ENCODE measurements at places on chromosomes 2 and 18.

GRCh38 chr2:235044501-235045271, 92.9 kb downstream of the SH3BP4 start:
- no peak for DNase-seq

DNA sequence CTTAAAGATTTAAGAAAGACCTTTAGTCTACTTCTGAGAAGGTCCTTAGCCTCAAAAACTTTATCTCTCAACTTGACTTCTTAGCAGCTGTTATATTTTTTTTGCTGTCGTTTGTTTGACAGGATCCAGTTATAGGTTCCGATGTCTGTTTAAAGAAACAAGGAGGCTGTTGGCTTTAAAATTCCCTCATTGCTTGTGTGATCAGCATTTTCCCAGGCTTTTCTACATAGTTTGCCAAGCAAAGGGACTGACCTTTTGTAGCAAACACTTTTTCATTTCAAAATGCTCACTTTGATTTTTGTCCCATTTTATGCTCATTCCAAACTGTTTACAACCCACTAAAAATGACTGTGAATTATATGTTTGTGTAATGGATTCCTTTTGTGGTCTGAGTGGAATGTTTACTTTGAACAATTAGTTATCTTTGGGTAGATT, 394.9 kb downstream of the ARHGAP15 start:
- DNase-seq = peak; percentile 38

DNA sequence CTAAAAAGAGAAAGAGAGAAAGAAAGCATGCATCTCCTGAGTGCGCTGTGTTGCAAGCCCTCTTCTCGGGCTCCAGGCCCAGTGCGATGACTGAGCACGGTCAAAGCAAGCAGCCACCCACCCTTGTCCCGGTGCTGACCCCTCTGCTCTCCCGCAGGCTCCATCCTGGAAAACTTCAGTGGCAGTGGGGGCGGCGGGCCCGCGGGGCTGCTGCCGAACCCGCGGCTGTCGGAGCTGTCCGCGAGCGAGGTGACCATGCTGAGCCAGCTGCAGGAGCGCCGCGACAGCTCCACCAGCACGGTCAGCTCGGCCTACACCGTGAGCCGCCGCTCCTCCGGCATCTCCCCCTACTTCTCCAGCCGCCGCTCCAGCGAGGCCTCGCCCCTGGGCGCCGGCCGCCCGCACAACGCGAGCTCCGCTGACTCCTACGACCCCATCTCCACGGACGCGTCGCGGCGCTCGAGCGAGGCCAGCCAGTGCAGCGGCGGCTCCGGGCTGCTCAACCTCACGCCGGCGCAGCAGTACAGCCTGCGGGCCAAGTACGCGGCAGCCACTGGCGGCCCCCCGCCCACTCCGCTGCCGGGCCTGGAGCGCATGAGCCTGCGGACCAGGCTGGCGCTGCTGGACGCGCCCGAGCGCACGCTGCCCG, 252.5 kb downstream of the GLI2 start:
- DNase-seq = no peak

- no peak for DNase-seq
Observed at GRCh38 chr2:187098154-187098553, 249.2 kb upstream of the ZSWIM2 start.

DNA sequence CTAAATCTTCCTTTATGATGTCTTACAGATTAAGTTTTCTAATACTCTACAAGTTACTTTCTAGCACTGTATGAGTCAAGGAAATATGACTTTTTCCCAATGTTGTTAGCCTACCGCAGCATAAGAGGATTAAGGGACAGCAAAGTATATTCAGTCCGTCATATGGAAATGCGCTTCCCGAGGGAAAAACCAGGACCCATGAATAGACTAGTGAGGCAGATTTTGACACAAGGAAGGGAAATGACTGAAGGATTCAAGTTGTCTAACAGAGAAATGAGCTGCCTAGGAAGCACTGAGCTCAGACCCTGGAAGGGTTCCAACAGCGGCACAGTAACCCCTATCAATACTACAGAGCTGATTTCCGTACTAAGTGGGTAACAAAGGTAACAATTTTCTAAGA, 12.0 kb downstream of the SEPTIN10 start:
- DNase-seq = no peak

DNA sequence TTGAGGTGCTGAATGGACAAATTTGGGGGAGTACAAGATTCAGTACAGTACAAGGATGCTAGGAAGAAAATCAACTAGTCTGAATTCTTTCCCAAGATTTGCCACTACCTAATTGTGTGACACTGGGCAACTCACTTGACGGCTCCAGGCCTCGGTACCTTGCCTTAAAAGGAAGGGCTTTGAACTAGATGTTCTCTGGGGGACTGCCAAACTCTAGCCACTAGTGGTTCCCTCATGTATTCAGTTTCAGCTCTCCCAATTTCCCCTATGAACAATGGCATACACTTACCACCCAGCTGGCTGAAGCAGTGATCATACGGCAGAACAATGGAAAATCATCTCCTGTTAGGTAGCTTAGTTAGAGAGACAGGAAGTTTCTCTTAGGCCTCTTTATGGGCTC, 73.4 kb downstream of the VWC2L start:
- DNase-seq = no peak

GRCh38 chr18:14974088-14974487, 226.1 kb downstream of the ANKRD30B start:
- DNase-seq = no peak

DNA sequence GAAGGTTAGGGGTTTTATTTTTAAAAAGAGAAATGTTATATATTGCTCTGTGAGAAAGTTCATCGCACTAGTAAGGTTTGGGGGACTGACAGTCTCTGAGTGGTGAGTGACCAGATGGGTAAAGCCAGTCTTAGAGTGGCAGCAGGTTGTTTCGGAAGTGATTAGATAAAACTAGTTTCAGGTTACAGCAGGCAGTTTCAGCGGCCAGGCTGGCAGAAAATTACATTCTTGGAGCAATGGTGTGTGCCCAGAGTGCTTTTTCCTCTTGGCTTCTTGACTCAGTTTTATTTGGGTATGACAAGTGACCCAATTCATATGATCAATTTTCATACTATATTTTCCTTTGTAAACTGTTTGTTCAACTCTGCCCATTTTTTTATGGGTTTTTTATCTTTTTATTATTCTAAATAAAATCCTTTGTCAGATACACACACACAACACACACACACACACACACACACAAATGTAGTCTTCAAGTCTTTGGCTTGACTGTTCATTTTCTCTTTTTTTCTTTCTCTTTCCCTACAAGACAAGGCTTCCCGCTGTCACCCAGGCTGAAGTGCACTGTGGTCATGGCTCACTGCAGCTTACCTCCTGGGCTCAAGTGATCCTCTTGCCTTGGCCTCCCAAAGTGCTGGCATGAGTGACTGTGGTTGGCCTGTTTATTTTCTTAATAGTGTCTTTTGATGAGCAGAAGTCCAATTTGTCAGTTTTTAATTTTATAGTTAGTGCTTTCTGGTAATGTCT, 30.9 kb downstream of the RALBP1 start:
- no peak for DNase-seq

DNA sequence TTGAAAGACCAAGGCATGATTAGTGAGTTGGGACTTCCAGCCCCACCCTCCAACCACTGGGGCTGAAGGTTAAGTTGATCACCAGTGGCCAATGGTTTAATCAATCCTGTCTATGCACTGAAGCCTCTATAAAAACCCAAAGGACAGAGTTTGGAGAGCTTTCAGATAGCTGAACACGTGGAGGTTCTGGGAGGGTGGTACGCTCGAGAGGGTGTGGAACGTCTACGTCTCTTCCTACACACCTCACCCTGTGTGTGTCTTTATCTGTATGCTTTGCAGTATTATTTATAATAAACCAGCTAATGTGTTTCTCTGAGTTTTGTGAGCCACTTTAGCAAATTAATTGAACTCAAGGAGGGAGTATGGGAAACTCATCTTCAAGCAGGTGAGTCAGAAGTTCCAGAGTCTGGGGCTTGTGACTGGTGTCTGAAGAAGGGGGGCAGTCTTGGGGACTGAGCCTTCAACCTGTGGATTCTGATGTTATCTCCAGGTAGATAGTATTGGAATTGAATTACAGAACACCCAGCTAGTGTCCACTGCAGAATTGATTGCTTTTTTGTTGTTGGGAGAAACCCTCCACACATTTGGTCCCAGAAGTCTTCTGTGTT, 20.3 kb downstream of the ACTR3 start:
- DNase-seq = no peak

GRCh38 chr2:119247844-119248271, 24.2 kb downstream of the STEAP3 start:
- DNase-seq = no peak

DNA sequence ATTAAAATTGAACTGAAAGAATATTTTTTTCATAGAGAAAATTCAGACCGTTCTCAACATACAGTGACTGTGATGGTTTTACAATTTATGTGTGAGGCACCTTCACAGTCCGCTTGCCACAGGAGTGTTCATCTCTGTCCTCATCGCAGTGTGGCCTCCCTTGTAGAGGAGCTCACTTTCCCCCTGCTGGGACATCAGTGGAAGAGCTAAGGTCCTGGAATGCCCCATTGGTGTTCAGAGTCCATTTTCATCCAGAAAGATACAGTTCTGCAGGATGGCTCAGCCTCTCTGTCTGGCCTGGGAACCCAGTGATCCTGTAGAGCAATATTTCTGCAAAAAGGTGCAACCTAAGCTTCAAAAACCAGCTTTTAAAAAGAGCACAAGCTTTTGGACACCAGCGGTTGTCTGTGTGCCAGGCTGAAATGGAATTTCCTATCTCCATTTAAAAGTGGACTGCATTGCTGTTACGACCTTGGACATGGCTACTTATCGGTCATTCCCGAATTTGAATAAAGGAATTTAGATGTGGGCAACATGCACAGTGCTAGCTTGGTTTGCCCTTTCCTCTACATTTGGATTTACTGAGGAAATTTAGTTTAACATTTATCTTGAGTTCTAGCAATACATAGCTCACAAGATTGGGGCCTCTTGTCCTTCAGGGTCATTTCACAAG, 26.7 kb upstream of the FAM237A start:
- DNase-seq = no peak

GRCh38 chr18:23059541-23060465, 75.5 kb upstream of the CABLES1 start:
- peak; percentile 14 for DNase-seq

GRCh38 chr2:176612036-176612435, 342.8 kb downstream of the MTX2 start:
- DNase-seq = no peak

DNA sequence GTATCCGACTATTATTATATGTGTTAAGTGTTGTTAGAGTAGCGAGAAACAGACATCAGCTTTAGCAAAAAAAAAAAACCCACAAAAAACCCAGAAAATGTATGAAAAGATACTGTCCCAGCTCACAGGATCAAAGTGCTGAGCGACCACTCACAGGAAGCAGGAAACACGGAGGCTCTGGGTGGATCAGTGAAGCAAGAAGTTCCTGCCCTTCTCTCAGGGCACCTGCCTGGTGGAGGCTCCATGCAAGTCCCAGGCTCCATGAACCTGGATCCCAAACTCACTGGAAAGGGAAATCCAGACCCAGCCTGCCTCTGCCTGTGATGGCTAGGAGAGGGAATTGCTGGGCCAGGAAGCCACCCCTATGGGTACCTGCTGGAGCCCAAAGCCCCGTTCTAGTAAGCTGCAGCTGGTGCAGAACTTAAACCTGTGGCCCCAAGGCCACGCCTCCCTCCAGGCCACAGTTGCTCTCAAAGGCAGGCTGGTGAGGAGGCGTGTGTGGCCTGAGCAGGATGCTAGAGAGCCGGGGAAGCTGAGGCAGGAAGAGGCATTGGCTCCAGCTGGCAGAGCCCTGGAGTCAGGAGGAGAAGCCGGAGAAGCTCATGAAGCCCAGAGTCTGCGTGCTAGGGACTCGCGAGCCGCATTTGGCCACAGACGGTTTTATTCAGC, 63.5 kb upstream of the TAF1B start:
- DNase-seq = no peak

GRCh38 chr2:43791035-43791765, 17.4 kb downstream of the DYNC2LI1 start:
- DNase-seq = no peak

DNA sequence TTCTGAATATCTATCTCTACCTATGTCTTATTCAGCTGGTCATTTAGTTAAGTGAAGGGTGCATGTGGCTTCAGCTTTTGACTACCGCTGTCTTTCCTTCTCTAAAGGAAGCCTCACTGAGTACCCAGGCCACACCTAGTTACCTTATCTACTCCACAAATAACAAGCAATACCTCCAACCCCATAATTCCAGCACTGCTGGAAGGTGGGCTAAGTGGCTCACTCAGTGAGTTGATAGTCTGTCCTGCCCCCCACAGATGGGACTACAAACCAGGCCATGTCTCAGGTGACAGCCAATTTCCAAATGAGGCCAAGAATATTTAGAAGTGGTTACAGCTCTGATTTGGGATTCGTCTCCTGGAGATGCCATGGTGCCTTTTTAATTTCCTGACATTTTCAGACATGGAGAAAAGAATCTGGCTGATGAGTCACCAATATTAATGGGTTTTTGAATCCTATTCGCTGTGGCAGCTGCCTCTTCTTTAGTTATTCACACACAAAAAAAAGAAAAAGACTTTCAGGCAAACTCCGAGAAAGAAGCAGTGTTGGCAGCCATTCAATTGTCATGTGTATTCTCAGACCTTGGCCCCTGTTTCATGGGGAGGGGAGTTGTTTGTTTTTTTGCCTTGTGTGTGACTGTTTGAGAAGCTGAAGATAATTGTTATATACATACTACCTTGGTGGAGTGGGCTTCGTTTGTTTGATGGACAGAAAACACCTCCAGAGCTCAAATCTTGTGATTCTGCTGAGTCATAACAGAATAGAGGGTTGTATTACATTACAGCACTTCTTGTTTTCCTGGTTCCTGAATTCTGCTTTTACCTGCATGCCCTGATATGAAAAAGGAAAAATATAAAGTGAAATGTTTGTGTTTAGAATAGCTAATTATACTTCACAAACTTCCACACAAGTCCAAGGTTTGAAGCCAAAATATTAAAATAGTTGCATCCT, 64.2 kb downstream of the SCG2 start:
- DNase-seq = peak; percentile 80

GRCh38 chr2:208253600-208254117, 1.2 kb downstream of the IDH1 start:
- DNase-seq = no peak

DNA sequence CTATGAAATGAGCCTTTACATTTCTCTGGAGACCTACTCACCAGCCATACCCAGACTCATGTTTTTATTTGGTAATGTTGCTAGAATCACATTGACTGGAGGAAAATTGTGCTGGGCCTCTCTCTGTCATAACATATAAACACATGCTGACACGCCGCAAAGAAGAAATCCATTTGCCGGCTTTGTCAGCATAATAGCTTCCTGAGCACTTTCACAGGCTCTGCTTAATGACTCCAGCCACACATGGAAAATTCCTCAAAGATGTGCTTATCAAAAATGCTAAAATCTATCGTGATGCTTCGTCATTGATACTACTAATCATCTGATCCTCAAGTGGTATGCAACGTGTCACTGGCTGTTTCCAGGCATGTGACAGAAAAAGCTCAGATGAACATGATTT, 63.1 kb downstream of the RND3 start:
- DNase-seq = no peak

GRCh38 chr18:80159713-80160636, 50.9 kb downstream of the ADNP2 start:
- peak; percentile 33 for DNase-seq

DNA sequence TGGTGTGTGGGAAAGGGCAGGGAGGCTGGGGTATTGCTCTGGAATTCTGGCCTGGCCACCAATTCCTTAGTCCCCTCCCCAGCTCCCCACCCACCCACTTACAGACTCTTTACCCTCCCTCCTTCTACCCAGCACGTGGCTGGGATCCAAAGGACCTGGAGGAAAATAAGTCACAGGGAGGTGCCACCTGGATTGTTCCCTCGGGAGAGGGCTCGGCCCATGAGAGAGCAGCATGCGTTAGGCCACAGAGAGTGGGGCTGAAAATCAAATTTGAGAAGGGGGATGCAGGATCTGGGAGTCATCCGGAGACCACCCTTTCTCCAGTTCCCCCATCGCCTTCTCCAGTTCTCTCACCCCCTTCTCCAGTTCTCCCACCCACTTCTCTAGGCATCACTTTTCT, 3.0 kb downstream of the ASPRV1 start:
- DNase-seq = no peak
